M059J (cell line): ENCODE measurements at places on chromosomes 7 and 10.

- DNase-seq = no peak
These were observed 41.1 kb downstream of the BLVRA start for GRCh38 chr7:43799605-43800004.

DNA sequence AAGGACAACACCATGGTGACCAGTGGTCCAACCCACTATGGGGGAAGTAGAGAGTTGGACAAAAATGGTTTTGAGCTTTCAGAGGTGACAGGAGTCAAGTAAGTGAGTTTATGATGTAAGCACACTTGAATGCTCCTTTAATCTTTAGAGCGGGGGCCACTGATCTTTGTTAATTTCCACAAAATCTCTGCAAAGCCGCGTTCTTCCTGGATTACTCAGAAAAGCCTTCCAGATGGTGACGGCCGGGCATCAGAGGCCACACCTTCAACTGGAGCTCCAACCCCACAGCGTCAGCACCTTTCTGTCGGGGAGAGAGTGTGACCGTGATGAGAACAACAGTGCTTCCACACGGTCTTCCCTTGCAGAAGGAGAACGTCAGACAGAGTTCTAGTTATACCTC, 35.2 kb upstream of the KLF6 start:
- no peak for DNase-seq

DNA sequence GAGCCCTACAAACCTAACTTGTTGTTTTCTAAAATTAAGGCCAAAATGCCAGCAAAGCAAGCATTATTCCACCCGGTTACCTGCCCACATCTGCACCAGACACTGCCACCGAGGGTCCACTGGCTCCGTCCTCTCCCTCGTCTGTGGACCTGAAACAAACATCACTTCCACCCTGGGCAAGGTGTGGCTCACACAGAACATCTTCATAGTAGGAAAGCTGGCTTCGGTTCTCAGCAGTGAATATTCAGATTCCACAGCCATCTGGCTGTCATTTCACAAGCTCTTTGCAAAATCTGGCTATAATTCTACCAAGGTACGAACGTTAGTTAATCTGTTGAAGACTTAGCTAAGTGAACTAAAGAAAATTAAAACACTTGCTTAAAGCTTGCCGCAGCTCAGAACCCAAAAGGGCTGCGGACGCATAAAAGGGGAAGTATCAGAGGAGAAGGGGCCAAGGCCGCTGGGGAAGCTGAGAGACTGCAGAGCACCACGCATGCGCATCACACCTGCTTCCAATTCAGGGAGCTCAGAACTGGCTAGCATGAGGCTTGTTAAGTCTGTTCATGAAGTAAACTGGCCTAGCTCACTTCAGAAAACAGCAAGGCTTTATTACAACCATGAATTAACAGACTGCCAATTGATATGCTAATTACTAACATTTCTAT, 46.1 kb downstream of the PTPRN2 start:
- peak; percentile 4 for DNase-seq

GRCh38 chr10:96333101-96333500, 25.7 kb downstream of the OPALIN start:
- no peak for DNase-seq

DNA sequence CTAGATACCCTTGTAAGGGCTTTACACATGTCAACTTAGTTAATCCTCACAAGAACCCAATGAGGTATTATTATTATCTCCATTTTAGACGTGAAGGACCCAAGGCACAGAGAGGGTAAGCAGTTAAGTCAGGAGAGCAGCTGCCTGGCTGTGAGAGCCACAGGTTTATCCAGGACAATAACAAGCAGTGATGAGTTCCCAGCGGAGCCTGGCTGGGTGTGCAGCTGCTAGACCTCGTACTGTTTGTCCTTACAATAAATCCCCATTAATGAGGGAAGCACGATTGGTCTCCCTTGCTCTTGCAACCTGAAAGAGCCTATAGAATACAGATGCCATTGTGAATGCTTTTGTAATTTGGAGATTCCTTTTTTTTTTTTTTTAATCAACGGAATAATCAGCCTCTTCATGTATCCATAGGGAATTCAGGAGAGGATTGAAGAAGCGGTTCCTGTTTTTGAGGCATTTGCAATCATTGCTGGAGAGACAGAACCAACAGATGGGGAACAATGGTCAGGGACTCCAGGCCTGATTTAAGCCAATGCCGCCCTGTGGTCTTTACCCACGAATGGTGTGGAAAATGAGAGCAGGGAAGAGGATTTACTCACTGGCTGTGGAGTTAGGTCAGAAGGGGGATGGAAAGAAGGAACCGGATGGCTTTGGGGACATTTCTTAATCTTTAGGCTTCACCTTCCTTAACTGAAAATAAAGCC, 12.3 kb upstream of the ASB4 start:
- DNase-seq = no peak

GRCh38 chr10:55750458-55750857, 610.6 kb downstream of the ZWINT start:
- no peak for DNase-seq

DNA sequence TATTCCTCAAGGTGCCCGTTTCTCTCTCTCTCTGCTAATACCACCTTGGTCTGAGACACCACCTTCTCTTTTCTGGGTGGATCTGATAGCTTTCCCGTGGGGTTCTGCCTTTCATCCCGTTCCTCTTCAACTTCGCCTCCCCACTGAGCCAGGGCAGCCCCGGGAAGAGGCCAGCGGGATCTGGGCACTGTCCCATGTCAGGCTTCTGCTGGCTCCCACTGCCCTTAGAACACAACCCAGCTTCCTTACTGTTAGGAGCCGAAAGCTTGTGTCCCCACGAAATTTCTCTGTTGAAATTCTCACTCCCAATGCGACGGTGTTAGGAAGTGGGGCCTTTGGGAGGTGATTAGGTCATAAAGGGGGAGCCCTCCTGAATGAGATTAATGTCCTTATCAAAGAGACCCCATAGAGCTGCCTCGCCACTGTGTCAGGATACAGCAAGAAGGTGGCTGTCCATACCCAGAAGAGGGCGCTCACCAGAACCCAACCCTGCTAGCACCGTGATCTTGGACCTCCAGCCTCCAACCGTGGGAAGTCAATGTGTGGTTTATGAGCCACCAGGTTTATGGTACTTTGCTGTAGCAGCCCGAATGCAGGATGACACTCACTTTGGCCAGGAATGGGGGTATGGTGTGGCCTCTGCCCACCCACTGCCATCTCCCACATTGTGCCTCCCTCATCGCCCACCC, 79.2 kb downstream of the CAMK1D start:
- DNase-seq = no peak

- peak; percentile 74 for DNase-seq
These were observed 33.1 kb downstream of the PPIF start for GRCh38 chr10:79380125-79380945.

DNA sequence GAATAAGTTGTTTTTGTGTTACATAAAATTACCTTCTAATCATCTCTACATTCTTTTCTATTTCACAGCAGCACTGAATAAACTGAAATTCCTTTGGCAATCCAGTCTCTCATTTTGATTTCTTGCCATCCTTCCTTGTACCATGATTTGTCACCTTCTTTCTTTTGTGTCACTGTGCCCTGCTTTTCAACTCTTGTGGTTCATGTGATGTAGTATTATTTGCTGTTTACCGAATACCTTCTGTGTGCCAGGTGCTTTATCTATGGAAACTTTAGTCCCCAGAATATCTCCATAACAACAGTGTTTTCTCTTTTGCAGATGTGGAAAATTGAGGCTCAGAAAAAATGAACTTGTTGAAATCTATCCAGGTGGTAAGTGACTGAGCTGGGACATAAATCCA, 220.3 kb downstream of the STK31 start:
- no peak for DNase-seq

- DNase-seq = no peak
These were observed 44.3 kb downstream of the HOXA1 start for GRCh38 chr7:27051451-27051850.

DNA sequence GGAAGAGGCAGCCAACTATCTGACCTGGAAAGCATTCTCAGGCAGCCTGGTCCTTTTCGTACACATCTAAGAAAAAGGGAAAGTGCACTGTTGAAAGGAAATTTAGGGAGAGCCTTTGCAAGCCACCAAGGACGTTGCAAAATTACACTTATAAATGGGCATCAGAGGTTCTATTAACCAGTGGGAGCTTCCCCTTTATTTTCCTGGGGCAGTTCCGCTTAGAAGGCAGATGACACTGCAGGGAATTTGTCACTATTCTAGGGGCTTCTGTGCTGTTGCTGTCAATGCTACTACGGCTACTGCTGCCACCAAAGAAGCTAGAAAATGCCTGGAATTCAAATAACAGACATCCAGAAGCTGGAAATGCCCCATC, 79.6 kb upstream of the AUTS2 start:
- DNase-seq = no peak

GRCh38 chr7:8035192-8035591, 66.6 kb downstream of the GLCCI1 start:
- DNase-seq = no peak

- no peak for DNase-seq
These were observed 69.8 kb downstream of the PRKAG2 start for GRCh38 chr7:151806952-151807775.

- DNase-seq = no peak
These were observed 157.5 kb downstream of the LYZL1 start for GRCh38 chr10:29446327-29446726.

GRCh38 chr10:98125940-98126631, 8.4 kb upstream of the R3HCC1L start:
- peak; percentile 17 for DNase-seq

DNA sequence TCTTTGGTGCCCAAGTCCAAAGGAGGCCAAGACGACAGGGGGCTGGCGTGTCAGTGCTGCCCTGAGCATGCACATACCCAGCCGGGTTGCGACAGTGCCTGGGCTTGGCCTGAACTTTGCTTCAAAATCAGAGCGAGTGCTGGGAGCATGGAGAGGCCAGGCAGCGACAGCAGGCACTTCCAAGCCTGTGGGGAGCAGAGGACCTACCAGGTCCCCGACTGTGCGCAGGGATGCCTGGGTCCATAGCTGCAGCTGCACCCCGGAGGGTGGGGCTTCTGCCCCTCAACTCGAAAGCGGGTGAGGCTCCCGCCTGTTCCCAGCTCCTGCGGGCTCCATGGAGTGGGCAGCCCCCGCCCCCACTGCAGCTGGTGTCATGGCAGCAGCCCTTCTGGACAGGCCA, 79.1 kb downstream of the HDAC9 start:
- no peak for DNase-seq

DNA sequence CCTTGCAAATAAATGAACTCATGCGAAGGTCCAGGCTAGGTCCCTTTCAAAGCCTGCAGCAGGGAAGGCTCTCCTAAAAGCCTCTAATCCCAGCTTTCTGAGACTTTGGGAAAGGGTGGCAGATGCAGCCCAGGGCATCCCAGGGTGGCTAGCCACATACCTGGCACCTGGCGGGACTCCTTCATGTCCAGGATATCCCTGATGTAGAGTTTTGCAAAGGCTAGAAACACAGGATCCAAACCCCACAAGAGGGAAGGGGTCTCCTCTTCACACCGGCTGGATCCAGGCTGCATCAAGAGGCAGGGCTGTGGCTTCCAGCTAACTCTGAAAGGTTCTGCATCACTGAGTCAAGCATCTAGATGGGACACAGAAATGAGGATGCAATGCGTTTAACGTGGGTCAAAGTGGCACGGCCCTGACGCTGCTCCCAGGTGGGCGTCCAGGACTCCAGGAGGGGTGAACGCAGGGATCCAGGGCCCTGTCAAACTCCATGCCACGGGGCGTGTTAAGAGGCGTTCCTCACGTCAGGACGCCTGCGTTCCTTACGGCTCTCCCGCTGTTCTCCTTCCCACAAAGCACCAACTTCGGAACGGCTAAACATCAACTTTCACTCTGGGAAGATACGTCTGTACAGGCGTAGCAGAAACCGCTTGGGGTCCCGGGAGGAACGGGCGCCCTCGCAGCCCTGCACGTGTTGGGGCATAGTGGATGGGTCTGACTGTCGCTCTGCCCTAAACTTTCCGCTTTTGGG, 507 bp downstream of the STN1 start:
- DNase-seq = peak; percentile 18

- no peak for DNase-seq
These were observed 21.3 kb downstream of the TIAL1 start for GRCh38 chr10:119575506-119575905.

DNA sequence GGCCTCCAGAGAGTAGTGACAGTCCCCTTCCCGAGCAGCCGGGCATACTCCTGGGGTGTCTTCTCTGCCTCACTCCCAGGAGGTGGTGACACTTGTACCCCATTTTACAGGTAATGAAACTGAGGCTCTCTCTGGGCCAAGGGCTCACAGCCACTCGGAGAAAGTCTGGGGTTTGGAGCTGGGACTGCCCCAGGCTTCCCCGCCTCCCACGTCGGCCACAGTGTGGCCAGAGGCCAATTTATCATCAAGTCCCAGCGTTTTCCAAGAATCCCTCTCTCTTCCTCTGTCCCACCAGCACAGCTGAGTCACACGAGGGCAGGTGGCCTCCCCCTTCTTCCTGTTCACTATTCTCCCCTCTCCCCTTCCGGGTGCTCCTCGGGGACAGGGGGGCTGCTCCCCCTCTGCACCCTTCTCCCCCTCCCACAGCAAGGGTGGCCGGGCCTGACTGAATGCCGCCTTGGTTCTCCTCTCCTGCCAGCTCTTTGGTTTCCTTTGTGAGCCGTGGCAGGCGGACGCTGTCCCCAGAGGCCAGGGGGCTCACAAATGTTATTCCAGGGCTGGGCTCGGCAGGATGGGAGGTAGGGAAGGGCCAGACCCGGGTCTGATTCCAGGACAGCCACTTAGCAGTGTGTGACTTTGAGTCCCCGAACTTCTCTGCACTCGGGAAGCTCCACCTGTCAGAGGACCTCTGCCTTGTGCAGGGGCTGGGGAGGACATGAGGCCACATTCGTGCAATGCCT, 17.7 kb downstream of the CLIP2 start:
- DNase-seq = peak; percentile 96

GRCh38 chr7:55478700-55479099, 93.6 kb downstream of the VOPP1 start:
- DNase-seq = no peak

GRCh38 chr10:50610368-50610767, 13.4 kb downstream of the SGMS1 start:
- DNase-seq = no peak

DNA sequence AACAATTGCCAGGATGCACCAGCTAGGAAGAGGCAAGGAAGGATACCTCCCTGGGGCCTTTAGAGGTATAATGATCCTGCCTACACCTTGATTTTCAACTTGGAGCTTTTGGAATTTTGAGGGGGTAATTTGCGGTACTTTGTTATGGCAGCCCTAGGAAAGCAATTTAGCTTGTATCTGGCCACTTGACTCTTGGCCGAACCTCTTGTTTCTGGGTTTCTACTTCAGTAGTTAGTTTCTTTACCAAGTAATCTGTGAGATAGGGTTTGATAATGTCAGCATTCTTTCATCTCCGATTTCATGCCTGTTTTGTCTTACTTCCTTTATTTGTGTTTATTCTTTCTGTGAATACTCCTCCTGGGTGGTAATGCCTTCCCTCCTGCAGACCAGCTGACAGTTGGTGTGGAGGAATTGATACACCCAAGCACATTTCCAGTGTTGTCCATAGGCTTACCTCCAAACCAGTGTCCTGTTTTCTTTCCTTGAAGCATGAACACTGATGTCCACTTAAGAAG, 163.7 kb downstream of the SND1 start:
- no peak for DNase-seq
